ENCODE measurements at places on chromosomes 7 and 10.
A peak's percentile ranks its signal among the peaks of the same experiment; 100 is the strongest.

DNA sequence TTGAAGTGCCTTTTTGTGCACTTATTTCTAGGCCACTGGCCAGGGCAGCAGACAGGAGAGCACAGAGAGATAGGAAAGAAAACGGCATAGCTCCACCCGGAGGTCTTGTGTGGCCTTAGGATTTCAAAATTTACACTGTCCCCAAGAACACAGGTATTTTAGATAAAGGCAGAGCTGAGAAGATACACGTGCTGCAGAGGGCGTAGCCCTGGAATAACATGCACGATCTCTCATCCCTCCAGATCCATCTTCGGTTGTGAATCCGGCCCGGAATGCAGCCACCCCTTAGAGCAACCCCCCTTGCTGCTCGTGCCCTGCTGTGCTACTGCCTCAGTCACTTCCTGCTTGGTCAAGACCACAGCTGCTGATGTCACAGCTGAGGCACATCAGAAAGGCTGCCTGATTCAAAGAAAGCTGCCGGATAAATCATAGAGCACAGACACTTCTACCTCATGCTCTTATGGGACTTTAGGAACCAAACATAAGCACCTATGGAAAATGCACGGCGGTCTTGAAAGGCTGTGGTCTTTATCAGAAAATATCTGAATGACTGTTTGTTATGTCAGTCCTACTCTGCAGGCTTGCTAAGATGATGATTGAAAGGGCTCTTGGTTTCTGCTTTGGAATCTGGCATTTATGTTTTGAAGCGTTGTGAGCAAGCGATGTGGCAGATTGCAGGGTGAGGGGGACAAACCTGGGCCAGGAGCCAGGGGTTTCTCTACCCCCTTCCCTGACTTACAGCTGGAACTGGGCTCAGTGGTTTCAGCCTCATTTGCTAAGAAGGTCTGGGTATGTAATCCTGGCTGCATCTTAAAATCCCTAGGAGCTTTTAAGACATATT lies 152.0 kb downstream of the SVIL start:
- DNase-seq, result no peak

DNA sequence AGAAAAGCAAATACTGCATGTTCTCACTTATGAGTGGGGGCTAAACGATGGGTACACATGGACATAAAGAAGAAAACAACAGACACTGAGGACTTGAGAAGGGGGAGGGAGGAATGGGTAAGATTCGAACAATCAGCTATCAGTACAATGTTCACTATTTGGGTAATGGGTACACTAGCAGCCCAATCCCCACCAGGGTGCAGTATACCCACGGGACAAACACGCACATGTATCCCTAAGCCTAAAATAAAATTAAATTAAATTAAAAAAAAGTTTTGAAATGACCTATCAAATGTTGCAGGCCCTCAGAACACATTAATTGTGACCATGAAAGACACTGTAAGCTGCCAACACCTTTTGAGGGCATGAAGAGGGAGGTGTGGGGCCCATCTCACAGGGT lies 316.0 kb downstream of the WDR37 start:
- no peak for DNase-seq

GRCh38 chr10:53839440-53840039 lies 961.5 kb downstream of the PCDH15 start:
- DNase-seq, result no peak

GRCh38 chr10:23157239-23157681 lies 34.9 kb upstream of the PTF1A start:
- DNase-seq, result no peak

GRCh38 chr7:30920021-30920583 lies 8.4 kb downstream of the AQP1 start:
- no peak for DNase-seq

DNA sequence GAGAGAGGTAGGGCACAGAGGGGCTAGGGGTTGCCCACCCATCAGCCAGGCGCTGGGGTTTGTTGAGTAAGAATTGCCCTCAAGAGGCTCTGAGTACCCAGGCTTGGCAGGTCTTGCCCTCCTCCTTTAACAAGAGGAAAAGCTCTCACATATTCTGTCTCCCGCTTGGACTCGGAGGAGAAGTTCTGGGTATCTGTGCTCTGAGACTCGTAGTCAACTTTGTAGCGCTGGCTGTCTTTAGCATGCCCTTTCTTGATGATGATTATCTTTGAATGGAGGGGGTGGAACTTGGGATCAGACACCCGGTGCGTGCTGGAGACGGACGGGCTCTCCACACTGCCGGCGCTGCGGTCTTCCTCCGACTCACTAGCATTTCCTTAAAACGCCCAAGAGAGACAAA lies 4.0 kb downstream of the IGFBP3 start:
- DNase-seq, result no peak

DNA sequence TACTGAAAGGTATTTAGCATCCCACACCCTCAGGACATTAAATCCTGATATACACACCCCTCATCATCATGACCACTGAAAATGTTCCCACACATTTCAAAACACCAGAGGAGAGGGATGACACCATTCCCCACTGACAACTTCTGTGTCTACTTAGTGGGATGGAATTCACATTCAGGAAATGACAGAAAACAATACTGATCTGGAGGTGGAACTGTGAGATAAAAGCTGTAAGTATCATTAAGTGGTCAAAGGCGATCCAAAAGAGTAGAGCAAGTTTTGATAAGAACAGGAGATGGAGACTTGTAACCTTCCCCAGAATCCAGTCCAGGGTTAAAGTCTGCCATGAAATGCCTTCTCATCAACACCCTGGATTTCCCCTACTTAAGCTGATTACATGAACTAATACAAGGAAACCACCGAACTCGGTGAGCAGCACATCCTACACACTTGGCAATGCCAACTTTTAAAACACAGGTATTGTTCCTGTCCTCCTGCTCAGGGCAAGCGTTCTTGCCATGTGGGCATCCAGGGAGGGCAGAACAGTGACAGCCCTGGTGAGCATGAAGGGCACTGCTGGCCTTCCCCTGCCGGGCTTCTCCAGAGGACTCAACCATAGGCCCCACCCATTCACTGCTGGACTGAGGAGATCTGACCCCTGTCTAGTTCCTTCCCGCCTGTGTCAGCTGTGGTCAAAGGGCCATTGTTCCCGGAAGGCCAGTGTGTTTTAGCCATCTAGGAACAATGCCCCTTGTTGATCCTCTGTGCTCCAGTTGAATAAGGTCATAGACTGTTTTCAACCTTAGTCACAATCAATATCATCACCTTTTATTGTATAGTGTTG lies 85.0 kb downstream of the SGMS1 start:
- no peak for DNase-seq

DNA sequence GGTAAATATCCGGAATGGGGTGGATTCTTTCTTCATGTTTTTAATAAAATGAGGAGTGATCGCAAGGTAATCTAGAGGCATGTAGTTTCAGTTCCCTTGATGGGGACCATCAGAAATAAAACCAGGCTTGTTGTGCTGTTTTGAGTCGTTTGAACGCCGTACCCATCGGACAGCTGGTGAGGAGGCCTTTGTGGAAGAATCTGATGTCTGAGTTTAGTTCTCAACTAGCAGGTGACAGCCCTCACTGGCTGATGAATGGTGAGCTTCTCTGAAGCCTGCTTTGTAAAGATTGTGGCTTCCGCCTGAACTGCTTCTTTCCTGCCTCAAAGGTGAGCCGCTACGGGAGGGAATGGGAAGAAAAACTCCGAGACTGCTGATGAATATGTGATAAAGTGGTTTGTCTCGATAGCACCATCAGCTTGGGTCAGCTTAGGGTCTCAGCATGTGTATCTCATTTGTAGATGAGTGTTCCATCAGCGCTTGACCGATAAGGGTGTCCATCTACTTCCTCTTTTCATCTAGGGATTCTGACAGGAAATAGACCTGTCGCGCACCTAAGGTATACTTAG lies 977 bp downstream of the TMEM248 start:
- DNase-seq, result peak; percentile 7

DNA sequence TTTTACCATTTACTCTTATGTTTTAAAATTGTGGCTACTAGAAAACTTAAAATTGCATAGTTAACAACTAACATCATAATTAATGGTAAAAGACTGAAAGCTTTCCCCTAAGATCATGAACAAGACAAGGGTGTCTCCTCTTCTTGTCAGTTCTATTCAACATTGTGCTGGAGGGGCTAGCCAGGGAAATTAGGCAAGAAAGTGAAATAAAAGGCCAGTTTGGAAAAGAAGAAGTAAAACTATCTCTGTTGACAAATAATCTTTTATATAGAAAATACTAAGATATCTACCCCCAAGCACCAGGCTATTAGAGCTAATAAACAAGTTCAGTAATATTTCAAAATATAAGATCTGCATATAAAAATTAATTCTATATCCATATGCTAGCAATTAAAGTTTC lies 46.9 kb upstream of the MXI1 start:
- DNase-seq, result no peak

DNA sequence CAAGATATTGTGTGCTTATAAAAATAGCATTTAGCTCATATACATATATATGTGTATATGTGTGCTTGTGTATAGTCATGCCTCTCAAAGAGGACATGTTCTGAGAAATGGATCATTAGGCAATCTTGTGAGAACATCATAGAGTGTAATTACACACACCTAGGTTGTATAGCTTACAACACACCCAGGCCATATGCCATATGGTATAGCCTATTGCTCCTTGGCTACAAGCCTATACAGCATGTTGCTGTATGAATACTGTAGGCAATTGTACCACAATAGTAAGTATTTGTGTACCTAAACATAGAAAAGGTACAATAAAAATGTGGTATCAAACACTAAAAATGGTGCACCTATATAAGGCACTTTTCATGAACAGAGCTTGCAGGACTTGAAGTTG lies 1510.5 kb upstream of the LRRTM3 start:
- no peak for DNase-seq

DNA sequence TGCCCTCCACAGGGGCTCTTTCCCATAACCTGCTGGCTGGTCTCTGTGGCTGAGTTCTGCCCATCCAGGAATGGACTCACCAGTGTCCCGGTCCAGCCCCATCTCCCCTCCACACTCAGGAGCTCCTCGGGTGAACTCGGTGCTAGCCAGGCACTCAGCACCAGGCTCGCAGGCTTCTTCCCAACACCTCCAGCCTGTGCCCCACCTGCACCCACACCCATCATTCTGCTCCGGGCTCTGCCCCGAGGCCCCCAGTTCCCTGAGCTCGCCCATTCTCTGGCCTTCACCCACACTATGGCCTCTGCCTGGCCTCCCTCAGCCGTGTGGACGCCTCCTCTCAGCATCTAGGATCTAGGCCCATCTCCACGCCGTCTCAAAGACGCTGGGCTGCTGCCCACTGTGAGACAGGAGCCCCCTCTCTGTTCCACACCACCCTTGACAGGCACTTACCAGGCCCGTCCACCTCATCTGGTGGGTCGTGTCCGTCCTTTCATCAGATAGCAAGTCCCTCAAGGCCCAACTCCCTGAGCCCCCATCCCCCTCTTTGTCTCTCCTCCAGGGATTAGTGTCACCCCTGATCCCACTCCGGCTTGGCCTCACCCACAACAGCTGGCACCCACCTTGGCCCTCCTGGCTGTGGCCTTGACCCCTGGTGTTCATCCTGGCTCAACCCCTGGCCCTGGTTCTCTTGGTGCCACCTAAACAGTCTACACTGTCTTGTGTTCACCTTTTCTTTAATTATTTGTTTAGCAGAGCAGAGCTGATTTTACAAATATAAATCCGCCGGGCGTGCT lies 76.0 kb upstream of the FAM20C start:
- DNase-seq, result no peak

- no peak for DNase-seq
Observed at GRCh38 chr10:117960345-117960935, 86.3 kb downstream of the RAB11FIP2 start.

DNA sequence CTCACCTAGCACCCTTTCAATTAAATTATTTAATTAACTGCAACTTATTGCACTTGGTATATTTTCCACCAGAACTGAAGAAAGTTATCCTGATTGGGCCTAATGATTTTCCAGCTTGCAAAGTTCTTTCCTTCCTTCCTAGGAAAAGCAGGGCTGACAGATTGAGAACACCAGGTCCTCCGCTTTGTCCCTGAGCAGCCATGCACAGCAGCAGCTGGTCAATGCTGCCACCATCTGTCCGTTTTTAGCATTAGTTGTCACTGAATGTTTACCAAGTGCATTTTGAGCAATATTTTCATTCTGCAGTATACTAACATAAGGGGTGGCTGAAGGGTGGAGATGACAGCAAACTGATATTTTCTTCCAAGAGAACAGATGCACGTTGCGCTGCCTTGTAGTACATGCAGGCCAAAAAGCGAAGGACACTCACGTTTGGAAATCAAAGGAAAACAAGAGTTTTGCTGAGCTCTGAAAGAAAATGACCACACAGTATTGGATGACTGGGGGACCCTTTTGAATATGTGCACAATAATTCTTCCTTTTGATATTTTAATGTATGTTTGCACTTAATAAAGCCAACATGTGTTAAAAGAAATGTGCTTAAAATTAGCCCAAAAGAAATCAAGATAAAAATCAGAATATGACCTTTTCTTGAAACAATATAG lies 248.8 kb upstream of the PTN start:
- DNase-seq, result no peak

GRCh38 chr7:133020496-133020895 lies 61.4 kb downstream of the CHCHD3 start:
- no peak for DNase-seq

GRCh38 chr10:80462981-80463741 lies 9.1 kb downstream of the TSPAN14 start:
- DNase-seq, result no peak

DNA sequence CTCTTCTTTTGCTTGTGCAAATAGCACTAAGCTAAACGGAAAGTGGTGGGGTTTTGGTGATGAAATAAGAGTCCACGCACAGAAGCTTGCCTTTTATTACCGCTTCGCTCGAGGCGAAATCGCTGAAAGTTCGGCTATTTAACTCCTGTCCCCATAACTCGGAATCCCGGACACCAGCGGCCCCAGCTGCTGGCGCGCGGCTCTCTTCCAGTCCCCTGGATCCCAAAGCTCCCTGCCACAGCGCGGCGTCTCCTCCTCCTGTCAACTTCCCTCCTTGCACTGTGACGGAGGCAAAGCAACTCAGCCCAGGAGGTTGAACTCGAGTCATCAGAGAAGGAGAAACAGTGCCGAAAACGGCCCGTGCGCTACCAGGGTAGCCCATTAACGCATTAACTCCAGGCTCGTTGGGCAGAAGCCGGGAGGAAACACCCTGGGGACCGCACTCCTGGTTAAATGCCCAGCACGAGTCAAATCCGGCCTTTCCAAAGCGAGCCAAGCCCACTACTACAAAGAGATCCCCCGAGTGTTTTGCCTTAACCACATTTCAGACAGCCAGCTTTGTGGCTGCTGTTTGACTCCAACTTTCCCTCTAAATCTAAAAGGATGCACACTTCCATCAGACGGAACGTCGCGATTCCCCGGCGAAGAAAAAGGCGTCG lies 1.3 kb downstream of the SEMA3D start:
- no peak for DNase-seq

Data from stimulated activated CD8-positive, alpha-beta memory T cell treated with anti-CD3 and anti-CD28 coated beads, Interleukin-4, amount 100 ng/mL, for 1 hour (primary cell).